ENCODE measurements at places on chromosomes 16 and 17.

DNA sequence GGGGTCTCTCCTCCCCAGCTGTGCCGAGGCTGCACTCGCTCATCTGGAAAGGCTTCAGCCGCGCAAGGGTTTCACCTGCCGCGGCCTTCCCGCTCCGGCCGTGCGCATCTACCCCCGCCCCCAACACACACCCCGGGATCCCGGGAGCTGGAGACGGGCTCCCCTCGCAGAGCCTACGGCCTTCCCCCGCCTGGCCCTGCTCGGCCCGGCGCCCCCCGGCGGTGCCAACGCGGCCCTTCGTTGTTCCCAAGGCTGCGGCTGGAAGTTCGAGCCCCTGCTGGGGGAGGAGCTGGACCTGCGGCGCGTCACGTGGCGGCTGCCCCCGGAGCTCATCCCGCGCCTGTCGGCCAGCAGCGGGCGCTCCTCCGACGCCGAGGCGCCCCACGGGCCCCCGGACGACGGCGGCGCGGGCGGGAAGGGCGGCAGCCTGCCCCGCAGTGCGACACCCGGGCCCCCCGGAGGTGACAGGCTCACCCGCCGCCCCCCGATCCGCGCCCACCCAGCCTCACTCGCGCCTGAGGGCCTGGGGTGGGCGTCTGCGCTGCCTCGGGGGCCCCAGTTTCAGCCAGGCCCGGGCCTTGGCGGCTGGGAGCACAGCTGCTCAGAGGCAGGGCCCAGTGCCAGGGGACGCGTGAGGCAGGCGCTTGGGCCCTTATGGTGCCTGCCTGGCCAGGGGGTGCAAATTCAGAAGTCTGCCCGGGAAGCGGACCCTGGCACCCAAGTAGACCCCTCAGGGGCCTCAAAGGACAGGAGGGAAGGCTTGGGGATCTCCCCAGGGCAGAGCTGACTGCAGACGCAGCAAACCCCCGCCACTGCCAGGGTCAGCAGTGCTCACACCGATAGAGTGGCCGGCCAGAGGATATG lies 11.2 kb downstream of the GALK1 start:
- no peak for DNase-seq

GRCh38 chr17:65583921-65584603 lies 22.6 kb upstream of the AXIN2 start:
- DNase-seq = peak; percentile 11

GRCh38 chr17:81925860-81926450 lies 1.6 kb downstream of the MAFG start:
- DNase-seq = no peak

- no peak for DNase-seq
These were observed 18.2 kb upstream of the IL17C start for GRCh38 chr16:88619859-88620815.

- DNase-seq = no peak
These were observed at the start of gene HS3ST3A1 for GRCh38 chr17:13601776-13602551. Gene HS3ST3A1 (minus strand): TSS chr17:13601929. CDS start chr17:13601129, 800 bp downstream.

GRCh38 chr17:8700546-8700945 lies 44.1 kb downstream of the CCDC42 start:
- DNase-seq = no peak

- no peak for DNase-seq
These were observed 81.6 kb downstream of the KLHDC4 start for GRCh38 chr16:87684106-87684677.

DNA sequence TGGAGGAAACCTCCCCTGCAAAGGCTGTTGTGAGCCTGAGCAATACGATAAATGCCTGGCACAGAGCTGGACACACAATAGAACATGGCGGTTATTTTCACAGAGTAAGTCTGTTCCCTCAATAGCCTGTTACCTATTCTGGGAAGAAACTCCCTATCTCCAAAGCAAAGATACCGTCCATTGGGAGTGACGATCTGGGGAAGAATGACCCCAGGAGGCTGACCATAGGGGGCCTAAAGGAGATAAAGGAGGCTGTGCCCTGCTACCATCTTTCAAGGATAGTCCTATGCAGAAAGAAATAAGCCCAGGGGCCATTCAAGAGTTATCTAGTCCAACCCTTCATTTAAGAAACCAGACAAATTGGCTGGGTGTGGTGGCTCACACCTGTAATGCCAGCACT lies 4.1 kb upstream of the AXIN2 start:
- DNase-seq = no peak

- DNase-seq = no peak
These were observed 19.5 kb downstream of the GRB7 start for GRCh38 chr17:39757176-39757662.

DNA sequence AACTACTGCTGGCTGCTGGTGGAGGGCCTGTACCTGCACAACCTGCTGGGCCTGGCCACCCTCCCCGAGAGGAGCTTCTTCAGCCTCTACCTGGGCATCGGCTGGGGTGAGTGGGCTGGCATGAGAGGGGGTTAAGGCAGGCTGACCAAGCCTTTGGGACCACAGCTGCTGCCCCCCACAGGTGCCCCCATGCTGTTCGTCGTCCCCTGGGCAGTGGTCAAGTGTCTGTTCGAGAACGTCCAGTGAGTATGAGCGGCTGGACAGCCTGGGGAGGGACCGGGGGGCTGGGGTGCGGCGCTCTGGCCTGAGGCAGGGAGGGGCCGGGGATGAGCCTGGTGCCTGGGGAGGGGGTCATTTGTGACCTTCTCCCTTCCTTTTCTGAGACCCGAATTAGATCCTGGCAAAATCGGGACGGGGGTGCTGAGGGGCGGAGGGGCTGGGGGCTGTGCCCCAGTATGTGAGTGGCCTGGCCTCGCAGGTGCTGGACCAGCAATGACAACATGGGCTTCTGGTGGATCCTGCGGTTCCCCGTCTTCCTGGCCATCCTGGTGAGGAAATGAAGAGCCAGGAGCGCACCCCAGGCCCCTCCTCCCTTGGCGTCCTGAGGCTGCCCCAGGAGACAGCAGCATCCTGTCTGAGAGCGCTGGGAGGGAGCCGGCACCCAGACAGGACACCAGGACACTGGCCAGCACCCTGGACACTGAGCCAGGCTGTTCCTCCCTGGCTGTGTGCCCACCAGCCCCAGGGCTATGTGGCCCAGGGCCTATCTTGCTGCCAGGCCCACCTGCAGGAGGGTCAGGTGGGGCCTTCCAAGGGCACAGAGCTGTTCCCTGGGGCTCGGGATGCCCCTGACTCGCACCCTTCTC lies 8.0 kb downstream of the GCGR start:
- DNase-seq = no peak

Data from NCI-H446 (cell line).